ENCODE measurements at places on chromosomes 3 and 15. TPM values are rescaled to one million over a fixed set of nuclear protein-coding genes. Genes with fewer than 3 reads are reported as not detected.

DNA sequence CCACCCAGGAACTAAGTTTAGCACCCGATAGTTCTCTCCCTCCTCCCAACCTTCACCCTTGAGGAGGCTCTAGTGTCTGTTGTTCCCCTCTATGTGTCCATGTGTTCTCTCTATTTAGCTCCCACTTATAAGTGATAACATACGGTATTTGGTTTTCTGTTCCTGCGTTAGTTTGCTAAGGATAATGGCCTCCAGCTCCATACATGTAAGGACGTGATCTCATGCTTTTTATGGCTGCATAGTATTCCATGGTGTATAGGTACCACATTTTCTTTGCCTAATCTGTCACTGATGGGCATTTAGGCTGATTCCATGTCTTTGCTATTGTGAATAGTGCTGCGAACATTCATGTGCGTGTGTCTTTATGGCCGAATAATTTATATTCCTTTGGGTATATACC lies 66.9 kb upstream of the TRA2B start:
- DNase-seq: no peak

DNA sequence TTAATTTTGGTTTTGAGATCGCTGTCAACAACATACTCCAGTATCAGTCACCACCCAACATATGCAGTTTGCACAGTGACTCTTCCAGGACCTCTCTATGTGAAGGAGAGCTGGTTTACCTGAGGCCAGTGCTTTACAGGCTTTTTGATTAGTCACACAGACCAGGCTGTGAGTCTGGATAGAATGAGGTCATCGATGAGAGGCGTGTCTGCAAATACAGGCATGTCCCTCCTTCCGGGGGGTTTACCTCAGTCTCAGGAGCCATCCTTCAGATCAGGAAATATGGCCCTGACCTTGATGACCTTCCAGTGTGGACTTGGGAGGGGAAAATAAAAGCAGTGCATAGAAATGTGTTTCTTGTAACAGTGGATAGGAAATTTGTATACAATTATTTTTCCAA lies 46.9 kb downstream of the KBTBD12 start:
- no peak for DNase-seq

DNA sequence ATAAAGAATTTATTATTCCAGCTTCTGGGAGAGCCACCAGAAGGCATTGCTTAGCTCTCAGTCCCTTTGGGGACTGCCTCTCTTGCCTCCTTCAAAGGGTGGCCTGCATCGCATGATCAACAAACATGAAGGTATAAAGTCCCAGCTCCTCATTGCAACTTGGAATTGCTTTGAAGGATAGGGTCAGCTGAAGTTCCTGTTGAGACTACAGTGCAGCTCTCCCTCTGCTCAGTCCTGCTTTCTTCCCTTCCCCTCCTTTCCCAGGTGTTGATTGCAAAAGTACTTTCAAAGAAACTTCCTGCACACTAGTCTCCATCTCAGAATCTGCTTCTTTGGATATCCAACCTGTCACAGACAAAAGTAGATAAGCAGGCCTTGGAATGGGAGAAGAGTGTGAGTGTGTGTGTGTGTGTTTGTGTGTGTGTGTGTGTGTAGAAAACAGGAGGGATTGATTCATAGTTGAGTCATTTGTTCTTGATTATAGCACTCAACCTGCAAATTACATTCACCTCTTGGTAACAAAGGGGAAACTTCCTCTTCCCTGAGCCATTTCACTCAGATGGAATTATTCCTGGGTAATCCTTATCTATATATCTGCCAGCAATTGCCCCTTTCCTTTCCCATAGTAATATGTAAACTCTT lies 13.7 kb downstream of the CCR8 start:
- no peak for DNase-seq

- no peak for DNase-seq
These were observed 327.0 kb upstream of the SEMA6D start for GRCh38 chr15:47390208-47390765.

GRCh38 chr15:73602446-73602843 lies 30.7 kb downstream of the NPTN start:
- no peak for DNase-seq

GRCh38 chr3:58670506-58671135 lies 4.0 kb upstream of the FAM3D start:
- DNase-seq: no peak

DNA sequence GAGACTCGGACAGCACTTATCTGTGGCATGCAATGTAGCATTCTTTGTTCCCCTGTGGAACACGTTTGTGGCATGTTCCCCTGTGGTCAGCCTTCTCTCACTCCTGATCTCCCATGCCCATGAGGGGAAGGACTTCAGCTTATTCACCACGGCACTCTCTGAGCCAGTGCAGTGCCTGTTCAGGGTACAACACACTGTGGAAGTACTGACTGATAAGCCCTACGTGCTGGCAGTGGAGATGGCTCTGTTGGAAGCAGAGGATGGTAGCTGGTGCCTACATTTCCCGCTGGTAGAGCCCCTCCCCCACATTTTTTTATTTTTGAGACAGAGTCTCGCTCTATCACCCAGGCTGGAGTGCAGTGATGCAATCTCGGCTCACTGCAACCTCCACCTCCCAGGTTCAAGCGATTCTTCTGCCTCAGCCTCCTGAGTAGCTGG lies 43.5 kb upstream of the ETV5 start:
- DNase-seq: no peak

DNA sequence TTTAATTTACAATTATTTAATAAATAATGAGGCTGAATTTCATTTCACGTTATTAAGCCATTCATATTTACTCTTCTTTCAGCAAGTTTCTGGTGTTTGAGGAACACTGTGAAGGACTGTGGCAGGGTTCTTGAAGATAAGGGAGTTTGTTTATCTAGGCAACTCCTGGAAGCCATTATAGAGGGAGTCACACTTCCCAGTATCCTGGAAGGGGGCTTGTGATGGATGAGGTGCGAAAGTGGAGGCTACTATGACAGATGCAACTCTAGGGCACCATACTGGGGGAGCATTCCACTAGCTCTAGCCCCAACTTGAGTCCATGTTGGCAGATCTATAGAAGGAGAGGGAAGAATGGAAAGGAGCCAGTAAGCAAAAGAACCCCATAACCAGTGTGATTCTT lies 14.4 kb downstream of the CNOT10 start:
- no peak for DNase-seq

- DNase-seq: no peak
These were observed 8.4 kb upstream of the MINDY2 start for GRCh38 chr15:58762731-58763130.

DNA sequence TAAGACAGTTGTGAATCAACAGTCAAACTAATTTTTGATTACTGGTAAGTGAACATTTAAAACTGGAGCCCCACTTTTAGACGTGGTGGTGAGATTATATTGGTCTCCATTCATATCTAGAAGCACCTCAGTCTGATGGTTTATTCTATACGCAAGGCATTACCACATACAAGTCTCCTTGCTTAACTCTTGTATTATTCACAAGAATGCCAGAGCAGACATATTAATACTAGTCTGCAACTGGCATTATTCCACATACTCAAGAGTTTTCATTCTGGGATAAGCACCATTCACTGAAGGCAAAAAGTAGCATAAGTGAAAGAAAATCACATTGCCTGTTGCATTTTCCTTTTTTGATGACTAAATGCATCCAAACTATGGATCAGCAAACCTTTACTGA lies 36.9 kb upstream of the MEIS2 start:
- DNase-seq: no peak

- DNase-seq: no peak
These were observed 318.7 kb downstream of the FOXP1 start for GRCh38 chr3:71264840-71265239.

DNA sequence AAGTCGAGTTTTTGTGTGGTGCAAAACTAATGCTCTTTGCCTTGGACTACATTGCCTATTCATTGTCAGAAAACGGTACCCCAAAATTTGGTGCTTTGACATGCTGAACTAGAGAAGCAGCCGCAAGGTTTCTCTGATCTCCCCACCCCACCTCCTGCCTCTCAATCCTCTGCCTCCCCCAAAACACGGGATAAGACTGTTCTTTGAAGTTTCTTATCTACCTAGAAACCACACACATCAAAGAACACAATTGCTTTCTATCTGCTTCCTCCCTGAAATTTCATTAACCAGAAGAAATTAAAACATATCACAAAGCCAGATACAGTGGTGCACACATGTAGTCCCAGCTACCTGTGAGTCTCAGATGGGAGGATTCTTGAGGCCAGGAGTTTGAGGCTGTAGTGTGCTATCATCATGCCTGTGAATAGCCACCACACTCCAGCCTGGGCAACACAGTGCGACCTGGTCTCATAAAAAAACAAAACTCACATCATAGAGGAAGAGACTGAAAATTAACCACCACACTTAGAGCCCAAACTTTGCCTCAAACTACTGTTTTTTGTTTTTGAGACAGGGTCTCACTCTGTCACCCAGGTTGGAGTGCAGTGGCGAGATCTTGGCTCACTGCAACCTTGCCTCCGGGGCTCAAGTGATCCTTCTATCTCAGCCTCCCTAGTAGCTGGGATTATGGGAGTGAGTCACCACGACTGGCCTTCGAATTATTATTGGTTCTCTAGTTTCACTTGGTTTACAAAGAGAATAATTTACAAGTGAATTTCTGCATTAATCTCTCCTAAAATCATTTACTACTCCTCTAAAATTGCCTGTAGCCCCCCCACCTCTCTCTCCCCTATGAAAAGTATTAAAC lies 2.7 kb upstream of the PCNP start:
- no peak for DNase-seq

- DNase-seq: no peak
These were observed 124.5 kb downstream of the PEAK1 start for GRCh38 chr15:77295446-77295845.

DNA sequence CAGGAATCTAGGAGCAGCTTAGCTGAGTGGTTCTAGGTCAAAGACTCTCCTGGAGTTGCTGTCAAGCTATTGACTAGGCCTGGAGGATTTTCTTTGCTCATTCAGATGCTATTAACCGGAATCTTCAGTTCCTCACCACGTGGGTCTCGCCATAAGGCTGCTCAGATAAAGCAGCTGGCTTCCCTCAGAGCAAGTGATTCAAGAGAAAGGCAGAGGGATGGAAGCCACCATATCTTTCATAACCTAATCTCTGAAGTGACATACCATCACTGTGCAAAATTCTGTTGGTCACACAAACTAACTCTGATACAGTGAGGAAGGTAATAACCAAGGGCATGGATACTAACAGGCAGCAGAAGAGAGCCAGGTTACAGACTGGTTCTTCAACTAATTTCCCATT lies 72.7 kb upstream of the FLNB start:
- no peak for DNase-seq

DNA sequence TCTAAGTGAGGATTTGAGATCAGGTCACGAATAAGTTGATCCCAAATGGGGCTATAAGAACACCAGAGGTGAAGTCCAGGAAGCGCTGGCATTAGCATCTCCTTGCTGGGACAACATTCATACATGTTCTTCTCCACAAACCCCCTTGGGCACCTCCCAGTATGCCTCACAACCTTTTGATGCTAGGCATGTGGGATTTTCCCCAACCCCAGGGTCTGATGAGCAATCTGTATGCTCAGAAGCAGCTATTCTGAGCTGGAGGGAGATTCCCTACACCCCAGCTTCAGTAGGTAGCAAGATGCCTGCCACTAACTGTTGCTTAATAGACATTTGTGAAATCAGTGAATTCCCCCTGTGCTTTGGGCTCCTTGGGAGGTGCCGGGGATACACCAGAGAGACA lies 32.2 kb downstream of the SLC6A11 start:
- no peak for DNase-seq

DNA sequence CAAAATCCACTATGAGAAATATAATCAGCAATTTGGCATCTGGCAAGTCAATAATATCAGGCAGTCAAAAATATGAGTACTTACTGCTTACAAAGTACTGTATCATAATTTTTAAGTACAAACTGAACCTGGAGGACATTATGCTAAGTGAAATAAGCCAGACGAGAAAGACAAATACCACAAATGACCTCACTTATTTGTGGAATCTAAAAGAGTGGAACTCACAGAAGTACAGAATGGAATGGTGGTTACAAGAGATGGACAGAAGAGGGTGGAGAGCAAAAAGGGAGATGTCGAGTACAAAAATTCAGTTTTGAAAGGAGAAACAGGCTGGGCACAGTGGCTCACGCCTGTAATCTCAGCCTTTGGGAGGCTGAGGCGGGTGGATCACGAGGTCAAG lies 12.4 kb downstream of the PCYT1A start:
- DNase-seq: no peak

DNA sequence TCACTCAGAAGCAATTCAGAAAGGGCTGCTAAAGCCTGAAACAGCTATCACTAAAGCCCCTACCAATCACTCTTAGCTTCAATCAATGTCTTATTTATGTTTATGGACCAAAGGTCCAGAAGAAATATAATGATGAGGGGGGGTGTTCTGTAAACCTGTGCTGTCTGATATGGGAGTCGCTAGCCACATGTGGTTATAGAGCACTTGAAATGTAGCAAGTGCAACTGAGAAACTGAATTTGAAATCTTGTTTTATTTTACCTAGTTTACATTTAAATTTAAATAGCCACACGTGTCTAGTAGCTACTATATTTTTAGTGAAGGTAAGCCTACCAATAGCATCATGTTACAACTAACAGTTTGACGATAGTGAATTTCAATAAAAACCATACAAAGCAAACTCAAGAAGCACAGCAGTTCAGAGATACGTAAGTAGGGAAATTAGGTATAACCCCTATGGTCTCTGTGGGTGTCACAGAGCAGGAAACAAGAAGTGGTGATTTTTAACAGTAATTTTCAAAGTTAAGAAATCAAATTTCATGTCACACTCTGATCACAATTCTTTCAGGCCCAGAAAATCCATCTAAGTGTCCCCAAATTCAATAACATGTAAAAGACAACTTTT lies 3.6 kb downstream of the POU1F1 start:
- DNase-seq: no peak

DNA sequence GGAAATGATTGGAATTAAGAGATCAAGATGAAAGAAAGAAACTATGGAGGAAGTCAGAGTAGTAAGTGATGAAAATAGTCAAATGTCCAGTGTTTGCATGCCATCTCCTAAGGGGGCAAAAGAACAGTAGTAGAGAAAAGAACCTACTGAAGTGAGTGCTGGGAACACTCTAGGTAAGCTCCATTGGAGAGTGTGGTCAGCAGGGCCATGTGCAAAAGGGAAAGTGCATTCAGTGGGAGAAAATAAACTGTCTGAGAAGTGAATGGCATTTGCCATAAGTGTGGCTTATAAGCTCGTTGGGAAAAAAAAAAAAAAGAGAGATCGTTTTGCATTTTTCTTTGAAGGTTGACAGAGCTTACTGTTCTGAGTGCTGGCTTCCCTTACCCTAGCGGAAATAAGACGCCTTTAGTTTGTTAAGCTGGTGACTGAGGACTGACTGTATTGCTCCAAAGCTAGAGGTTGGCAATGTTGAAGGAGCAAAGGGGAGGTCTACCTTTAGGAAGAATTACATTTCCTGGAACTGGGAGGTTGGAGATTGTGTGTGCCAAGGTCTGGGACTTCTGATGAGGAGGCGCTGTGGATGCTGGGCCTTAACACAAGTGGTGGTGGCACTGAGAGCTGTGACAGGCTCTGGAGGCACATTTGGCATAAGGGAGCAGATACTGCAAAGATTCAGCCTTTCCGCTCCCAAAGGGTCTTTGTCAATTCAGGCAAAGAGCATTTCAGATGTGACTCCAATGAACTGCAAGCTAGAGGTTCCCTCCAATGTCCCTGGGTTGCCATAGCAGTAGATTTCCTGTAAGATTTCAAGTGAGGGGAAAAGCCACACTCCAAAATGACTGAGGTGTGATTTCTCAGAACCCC lies 287.8 kb upstream of the SATB1 start:
- no peak for DNase-seq

The SEMA5B gene
- not detected for total RNA-seq

The IL17RD gene
- not detected for total RNA-seq

The ANKDD1A gene
- 3.6 TPM for total RNA-seq

The DNAH12 gene
- total RNA-seq: 0.08 TPM

The PLSCR2 gene
- not detected for total RNA-seq

The SLC28A1 gene
- not detected for total RNA-seq

All from CD8-positive, alpha-beta T cell (primary cell).